ENCODE measurements at places on chromosomes 6 and 20.

DNA sequence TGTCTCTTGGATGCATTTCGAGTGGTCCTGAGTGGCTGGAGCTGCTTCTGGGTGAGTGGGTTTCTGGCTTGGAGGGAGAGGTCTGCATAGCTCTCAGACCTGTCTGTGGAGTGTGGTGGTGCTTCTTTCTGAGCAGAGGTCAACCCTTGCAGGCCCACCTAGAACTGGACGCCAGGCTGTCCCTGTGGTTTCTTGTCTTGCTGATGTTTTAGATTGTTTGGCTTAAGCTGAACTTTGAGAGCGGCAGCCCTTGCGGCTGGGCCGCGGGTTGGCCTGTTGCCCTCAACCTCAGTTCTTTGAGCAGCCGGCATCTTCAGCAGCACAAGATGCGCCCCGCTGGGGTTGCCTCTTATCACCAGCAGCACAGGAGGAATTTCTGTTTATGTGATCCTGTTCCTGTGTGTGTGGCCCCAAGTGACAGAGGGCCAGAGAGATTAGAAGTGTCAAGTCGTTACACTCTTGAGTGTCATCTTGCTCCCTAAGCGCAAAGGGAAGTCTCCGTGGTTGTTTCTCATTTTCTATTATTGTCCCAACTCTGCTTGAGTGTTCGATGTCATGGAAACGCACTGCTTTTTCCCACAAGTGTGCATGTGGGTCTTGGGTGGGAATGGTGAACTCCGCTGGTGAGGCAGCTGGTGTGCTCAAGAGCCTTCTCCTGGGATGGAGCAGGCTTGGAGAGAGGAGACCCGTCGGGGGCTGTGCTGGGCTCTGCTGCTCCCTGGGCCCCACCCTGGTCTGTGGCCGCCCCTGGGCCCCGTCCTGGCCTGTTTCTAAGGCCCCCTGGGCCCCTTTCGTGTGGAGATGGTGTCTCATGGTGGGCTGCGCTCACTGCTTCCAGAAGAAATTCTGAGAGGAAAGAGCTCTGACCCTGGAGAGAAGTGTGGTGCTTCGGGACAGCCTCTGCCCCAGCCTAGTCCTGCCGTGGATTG is 20.1 kb upstream of the SLC22A1 start:
- DNase-seq: no peak

- DNase-seq: no peak
Measured at GRCh38 chr6:67287566-67287965, 1347.5 kb upstream of the ADGRB3 start.

GRCh38 chr6:144055121-144055931 is 40.0 kb downstream of the SF3B5 start:
- no peak for DNase-seq

DNA sequence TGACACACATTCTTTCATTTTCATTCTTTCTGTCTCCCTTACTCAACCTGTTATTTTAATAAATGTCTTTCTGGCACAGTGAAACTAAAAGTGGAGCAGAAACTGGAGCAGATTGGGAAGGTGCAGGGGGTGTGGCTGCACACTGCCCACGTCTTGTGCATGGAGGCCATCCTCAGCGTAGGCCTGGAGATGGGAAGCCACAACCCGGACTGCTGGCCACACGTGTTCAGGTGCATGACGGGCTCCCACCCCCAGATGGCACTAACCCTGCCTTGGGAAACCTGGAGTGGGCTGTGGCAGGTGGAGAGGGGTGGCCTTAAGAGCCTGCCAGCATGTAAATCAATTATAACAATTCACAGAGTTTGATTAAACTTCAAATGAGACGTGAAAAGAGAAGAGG is 71.4 kb upstream of the PBOV1 start:
- no peak for DNase-seq

DNA sequence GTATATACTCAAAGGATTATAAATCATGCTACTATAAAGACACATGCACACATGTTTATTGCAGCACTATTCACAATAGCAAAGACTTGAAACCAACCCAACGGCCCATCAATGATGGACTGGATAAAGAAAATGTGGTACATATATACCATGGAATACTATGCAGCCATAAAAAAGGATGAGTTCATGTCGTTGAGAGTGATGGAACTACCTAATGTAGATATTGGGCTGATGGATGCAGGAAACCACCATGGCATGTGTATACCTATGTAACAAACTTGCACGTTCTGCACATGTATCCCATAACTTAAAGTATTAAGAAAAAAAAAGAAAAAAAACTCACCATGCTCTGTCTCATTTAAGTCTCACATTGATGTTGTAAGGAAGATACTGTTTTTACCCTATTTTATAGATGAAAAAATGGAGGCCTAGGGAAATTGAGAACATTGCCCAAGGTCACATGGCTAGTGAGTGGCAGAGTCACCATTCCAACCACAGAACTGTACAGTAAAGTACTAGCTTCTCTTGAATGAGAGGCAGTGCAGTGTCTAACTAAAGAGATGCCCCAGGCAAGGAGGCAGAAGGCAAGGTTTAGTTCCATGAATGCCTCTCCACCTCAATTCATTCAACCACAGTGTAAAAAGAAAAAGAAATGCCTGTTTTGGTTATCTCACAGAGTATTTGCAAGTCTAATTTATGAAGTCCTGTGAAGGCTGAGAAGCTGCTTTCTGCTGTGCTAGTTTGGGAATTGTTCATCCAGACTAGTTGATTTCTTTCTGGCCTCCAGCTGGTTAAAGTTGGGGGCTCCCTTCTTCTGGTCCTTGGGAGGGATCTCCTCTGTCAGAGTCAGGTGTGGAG is 68.2 kb downstream of the FIG4 start:
- no peak for DNase-seq

GRCh38 chr20:13159889-13160288 is 61.2 kb upstream of the ISM1 start:
- no peak for DNase-seq

Data from putamen (tissue), 1 donor.